ENCODE measurements at places on chromosomes 4 and X.

- no peak for DNase-seq
Observed at GRCh38 chr4:140102421-140102820, 51.6 kb downstream of the MAML3 start.

DNA sequence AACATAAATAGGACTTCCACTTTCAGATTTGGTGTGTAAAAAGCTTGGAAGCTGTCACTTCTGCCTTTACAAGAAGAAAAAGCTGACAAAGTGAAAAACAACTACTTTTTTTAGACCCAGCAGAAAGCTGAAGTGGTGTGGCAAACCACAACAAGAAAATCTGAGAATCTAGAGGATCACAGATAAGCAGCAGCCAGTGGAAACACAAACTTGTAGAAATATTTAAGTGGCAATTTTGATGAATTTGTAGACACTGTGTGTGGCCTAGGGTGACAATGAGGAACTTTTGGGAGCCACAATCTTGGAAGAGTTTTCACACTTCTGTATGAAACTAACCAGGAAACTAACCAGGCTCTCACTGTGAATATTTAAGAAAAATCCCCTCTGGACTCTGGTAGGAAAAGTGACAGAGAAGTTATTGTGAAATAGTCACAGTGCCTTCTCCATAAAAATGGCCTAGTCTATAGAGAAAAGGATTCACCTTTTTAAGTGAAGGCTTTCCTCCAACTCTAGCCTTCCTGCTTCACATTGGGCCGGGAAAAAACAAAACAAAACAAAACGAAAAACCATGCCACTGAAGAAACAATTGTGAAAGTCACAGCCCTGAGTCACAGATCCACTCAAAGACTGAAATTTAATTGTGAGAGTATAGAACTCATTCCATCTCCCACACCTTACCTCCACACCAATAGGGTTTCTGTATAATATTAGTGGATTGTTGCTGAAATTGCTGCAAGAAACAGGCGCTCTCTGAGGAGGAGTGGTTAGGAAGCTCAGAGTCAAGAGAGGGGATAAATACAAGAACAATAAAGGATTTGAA, 26.7 kb upstream of the GUCY1A1 start:
- DNase-seq: no peak

DNA sequence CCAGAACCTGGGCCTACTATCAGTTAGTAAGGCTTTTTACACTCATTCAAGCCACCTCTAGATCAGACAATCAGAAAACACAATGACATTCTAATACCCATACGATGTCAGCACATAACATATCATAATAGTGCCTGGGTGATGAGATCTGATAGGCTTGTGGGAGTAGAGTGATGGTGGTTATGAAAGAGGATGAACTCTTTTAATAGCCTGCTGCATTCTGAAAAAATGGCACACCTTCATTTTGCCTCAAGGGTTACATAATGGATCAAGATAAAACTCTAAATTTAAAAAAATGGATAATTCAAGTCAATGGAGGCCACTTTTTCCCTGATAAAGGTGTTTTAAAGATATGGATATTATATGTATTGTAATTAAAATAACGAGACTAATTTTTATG, 215.6 kb downstream of the MAML3 start:
- no peak for DNase-seq

DNA sequence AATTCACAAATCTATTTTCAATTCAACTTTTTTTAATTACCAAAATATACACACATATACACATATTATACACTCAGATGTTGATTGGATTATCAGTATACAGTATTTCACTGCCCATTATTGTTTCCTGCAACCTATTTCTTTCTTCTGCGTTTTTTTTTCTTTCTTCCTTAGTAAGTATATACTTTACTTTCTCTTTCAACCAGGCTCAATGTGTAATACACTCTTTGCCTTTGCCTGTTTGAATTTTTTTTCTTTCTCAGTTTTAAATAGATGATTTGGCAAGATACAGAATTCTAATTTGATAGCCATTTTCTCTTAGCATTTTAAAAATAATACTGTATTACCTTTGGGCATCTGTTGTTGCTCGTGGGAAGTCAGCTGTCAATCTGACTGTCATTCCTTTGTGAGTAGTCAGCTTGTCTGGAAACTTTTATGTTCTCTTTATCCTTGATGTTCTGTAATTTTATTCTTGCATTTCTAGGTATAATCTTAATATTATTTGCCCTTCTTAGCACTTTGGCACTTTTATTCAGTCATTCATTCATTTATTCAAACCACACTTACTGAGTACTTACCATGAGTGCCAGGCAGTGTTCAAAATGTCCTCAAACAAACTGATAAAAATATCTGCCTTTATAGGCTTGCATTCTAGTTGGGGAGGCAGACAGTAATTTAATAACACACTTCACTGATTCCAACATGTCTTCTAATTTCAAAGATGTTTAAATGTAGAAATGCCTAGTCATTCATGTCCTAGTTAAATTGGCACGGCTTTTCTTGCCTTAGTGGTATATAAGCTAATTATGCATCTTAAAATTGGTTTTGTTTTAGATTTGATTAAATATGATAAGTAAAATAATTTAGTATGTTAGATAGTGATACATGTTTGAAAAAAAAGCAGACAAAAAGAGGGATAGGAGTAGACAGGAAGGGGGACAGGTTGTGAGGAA, 3.7 kb downstream of the USP38 start:
- DNase-seq: no peak

DNA sequence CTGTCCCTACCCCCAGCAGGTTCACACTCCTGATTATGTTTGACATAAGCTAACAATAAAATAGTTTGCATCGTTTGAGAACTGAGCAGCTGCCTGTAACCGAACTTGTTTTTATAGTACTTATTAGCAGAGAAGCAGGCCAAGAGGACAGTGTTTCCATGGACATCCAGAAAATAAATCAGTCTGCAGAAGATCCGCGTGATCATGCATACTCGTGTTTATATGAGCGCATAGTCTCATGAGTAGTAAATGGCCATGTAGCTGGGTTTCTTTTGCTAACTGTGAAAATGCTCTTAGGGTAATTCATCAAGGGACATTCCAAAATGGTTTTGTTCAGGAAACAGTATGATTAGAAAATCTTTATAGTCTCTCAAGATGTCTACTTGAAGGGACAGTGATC, 289.2 kb downstream of the DCTD start:
- no peak for DNase-seq

- no peak for DNase-seq
Observed at GRCh38 chrX:54419559-54420302, 20.5 kb upstream of the TSR2 start.

DNA sequence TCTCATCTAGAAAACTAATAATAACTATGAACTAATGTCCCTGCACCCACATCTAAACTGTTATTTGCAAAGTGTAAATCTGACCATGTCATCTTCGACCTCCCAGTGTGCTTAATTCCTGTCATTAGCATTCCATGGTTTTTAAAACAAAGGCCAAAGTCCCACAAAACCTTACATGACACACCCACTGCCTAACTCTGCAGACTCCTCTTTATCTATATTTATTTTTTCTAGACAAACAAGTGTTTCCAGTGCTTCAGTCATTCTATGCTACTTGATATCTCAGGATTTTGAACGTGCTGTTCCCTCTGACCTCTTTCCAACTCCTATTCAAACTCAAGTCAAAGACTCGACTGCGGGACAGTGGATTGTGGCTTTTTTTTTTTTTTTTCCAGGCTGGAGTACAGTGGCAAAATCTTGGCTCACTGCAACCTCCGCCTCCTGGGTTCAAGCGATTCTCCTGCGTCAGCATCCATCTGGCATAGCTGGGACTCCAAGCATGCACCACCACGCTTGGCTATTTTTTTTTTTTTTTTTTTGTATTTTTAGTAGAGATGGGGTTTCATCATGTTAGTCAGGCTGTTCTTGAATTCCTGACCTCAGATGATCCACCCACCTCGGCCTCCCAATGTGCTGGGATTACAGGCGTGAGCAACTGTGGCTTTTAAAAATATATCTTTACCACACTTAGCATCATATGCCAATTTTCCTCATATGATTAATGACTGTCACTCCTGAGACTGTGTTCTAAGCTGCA, 1511.0 kb downstream of the ARAP2 start:
- peak; percentile 42 for DNase-seq

GRCh38 chrX:133215747-133216146, 2.4 kb downstream of the TFDP3 start:
- no peak for DNase-seq

- DNase-seq: peak; percentile 10
Observed at GRCh38 chr4:128349921-128350320, 62.3 kb upstream of the PGRMC2 start.

DNA sequence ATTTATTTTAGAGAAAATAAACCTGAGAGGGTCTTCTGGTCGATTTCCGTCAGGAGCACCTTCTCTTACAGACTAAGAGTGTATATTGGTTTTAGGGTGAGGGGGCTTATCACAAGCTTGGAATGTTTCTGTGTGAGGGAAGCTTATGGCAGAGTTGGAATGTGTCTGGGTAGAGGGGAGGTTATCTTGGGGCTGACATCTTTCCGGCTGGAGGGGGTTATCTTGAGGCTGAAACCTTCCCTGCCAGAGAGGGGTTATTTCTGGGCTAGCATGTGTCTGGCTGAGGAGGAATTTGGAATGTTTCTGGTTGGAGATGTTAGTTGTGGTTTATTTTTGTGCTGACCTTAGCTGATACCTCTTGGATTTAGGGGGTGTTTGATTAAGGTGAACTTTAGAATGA, 1312.1 kb downstream of the ADGRL3 start:
- DNase-seq: no peak

DNA sequence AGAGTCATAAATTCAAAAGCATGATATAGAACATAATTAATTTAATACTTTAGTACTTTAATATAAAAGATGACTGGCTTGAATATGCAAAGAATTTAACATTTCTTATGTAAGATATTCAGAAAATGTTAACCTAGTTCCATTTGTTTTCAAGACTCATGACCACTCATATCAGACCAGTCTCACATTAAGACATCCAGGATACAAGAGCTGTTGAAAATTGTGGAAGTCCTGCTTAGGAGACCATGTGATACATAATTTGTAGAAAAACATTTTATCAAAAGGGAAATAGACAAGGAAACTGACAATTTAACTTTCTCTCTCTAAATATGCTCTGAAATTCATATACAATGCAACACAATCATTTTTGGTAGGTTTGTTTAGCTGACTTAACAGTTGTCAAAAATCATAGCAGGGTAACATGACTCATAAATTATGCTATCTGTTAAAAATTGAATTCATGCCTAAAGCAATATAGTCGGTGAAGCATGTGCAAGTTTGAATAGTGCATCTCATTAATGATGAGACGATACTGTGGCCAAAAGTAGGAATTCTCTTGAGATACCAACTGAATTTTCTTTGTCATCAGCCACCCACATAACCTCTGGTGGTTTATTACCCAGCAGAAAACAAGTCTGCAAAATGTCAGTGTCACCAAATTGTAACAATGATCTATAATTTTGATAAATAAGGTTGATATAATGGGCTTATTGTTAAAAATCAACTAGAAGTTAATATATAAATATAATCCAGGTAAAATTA, 211.4 kb downstream of the GASK1B start:
- no peak for DNase-seq

DNA sequence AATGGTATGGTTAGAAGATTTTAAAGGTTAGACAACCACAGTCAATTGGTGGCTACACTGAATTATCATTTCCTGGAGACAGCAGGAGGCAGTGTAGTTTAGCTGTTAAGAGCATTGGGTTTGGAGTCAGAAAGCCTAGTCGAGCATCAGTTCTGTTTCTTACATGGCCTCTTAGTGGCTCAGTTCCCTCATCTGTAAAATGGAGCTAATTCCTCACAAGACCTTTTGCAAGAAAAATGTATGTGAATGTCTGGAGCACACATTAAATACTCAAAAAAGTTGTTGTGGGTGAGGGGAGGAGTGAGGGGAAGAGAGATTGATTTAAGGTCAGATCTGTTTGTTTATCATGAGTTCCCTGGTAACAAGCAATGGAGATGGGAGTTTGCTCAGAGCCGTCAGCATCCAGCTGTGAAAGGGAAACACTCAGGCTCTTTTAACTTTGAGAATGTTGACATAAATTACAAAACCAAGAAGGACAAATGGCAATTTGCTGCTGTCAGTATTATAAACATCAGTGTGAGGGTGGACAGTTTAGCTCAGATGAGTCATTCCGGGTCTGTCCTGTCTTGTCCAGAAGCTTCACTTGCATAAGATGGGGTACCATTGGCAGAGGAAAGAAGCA, 98.2 kb upstream of the PGRMC2 start:
- peak; percentile 21 for DNase-seq

DNA sequence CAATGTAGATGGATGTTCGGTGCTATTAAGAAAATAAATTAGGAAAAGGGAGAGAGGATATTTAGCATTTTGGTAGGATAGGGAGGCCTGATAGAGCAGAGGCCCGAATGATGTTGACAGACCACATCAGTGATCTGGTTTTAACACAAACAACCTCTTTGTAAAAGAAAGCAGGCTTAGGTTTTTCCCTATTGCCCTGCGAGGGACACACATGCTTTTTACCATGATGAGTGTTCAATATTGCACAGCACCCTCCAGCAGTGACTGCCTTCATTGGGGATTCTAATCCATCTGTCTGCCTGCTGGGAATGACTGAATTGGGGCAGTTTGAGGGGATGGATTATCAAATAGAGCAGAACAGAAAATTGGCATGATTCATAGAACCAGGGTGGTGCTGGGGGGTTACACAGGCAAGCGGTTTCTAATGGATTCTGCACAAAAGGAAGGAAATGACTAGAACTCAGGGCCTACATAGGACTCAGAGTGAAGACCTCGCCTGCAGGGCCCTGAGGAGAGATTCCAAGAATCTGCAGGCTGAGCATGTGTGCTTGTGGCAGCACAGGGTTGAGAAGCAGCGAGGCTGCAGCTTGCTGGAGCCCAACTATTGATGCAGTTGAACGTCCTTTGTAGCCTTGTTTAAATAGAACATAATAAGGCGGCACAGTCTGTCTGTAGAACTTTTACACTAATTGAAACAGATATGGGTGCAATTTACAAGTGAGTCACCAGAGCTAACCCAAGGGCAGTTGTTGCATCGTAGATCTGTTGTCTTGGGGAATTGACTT, 58.0 kb downstream of the RHOH start:
- DNase-seq: no peak

DNA sequence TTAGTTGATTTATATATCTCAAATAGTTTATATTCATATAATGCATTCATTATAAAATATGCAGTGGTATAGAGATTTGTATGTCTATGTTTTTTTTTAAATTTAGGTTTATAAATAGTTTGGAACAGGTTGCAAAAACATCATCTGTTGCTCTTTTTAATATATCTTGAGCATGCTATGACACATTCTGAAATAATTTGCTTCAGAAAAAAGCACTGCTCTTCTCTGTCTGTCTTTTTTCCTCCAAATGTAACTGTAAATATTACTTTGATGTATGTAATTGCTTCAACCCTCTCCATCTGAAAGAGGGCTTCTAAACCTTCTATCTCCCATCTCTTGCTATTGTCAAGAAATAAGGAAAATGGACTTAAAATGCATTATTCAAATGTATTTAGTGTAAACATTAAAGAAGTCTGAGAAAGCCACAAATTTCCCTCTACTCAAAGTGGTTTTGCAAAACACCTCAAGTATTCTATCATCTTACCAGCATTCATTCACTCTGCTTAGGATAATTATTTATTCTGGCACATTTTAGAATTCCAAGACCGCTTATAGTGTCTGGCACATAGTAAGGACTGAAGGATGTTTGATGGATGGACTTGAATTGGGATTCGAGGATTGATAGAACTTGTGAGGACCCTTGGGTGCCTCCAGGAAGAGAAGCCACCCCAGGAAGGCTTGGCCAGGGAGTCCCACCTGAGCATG, 87.8 kb downstream of the CLNK start:
- DNase-seq: no peak

- DNase-seq: peak; percentile 19
Observed at GRCh38 chrX:107429090-107429489, 20.4 kb upstream of the FRMPD3 start.

Data from MG63 (cell line).